ENCODE measurements at places on chromosomes 6 and 20.

DNA sequence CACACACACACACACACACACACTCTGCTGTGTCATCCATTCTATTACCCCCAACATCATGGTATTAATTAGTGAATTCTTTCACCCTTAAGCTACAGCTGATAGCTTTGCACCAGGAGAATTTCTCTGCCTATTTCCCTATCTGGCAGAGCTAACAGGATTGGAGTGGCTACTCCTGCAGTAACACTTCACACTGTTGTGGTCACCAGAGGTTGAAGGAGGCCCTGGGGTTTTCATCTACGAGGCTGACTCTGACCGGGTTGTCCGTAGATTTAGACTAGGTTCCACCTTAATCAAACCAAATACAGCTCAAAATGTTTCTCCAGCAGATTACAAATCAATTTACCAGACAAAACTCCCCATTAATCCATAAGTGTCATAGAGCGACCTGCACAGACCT is 69.2 kb upstream of the RIPOR2 start:
- no peak for DNase-seq

DNA sequence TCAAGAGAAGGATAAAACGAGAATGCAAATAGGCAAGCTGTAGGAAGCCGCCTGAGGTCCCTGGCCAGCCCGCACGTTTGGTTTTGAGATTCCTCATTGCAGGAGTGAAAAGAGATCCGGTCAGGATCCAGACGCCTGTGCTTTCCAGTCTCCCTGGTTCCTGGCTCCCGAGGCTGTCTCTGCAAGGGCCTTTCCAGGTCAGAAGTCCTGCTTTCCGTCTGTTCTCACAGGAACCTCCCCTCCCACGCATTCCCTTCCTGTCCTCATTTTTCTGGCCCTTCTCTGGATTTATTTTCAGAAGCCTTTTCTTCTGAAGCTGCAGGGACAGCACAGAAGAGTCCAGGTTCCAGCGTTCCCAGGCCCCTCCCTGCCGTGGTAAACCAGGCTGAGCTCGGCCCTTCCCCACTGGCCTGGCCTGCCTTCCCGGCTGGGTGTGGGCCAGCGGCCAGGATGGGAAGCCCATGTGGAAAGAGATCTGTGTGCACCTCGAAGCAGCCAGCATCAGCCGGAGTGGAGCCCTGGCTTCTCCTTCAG is 54.0 kb downstream of the TMEM242 start:
- no peak for DNase-seq

GRCh38 chr6:146813554-146813953 is 214.8 kb downstream of the ADGB start:
- no peak for DNase-seq

- no peak for DNase-seq
These were observed 266.4 kb upstream of the PREP start for GRCh38 chr6:105669232-105669631.

DNA sequence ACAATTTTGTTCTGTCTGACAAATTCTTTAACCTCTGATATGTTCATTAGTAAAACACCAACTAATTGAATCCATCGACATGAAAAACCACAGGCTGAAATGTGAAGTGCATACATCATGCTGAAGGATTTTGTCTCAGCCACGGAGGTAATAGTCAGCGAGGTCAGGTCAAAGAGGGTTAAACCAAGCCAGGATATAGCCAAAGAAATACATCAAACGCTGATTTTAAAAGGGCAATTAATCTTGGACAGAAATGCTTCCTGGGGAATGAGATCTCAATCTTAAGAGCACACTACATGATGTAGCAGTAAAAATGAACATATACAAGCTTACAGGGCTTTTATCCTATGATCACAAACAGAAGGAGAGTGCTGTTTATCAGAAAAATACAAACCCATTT is 106.7 kb downstream of the PRDM1 start:
- DNase-seq, result no peak

DNA sequence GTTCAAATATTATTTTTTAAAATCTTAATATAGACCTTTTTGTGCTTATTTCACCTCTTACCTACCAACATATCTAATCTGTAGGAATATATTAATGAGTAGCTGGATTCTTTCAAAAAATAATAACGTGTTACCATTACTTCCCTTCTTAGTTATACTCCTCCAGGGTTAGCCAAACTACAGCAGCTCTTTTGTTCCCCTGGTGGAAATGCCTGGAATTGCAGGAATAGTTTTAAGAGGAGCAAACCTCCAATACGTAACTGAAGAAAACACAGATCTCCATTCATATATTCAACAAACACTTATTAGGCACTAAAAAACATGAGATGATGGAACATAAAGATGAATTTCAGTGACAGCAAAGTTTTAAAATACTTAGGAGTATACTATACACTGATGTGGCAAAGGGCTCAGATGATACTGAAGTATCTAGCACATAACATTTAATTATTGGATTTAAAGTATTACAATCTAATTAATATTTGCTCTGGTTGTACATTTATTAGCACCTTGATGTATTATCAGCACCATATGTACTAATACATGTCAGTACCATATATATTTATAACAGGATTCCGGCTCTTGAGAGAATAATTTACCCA is 78.3 kb downstream of the TBX18 start:
- peak; percentile 19 for DNase-seq

- peak; percentile 36 for DNase-seq
These were observed 171.7 kb upstream of the PDE10A start for GRCh38 chr6:165834613-165835259.

- no peak for DNase-seq
These were observed 20.7 kb downstream of the COL19A1 start for GRCh38 chr6:69887026-69887425.

- DNase-seq, result no peak
These were observed 102.7 kb downstream of the KCNQ5 start for GRCh38 chr6:72724545-72724944.

- DNase-seq, result no peak
These were observed 16.8 kb upstream of the TCFL5 start for GRCh38 chr20:62878244-62879038.

DNA sequence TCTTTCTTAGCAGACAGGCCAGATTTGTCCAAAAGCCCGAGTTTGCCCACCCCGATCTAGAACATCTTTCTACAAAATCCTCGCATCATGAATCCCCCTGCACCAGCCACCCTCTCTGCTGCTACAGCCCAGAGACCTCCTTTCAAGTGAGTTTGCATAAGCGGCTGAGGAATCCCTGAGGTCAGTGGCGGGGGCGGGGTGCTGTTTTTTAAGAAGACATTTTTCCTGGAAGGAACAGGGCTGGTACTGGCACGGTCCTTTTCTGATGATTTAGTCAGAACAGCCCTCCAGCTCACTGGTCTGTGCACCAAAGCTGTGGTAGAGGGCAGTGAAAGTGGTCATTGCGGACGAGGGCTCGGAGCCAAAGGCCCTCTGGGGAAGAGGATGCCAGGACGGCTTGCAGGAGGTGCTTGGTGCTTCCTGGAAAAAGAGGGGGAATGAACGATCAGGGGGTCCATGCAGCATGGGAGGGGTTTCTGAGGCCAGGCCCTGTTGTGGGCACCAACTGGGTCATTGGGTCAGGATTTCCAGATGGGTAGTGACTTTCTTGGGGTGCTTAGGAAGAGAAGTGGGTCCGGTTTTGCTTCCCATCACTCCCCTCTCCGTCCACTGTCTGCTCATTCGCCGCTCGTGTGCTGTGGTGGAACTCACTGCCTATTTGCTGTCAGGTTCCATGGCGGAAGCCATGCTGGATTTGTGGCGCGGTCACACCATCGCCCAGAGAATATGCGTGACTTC is 50.4 kb downstream of the GNAS-AS1 start:
- no peak for DNase-seq

DNA sequence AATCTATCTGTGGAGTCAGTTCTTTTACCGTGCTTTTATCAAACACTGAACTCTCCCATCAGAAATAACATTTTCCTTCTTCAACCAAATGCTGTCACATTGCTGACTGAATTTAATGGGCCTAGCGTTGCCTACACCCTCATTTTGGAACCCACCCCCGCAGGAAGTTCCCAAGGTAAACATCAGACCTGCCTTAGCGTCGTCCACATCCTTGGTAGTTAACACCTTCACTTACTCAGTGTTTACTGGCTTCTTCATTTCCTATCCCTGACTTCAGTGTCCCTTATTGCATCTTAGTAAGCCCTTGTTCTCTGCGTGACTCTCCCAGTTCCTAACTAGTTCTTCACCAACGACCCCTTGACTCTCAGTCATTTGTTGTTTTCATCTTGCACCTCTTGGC is 491.4 kb upstream of the SOX4 start:
- no peak for DNase-seq

GRCh38 chr20:22623211-22623610 is 38.8 kb upstream of the FOXA2 start:
- no peak for DNase-seq

GRCh38 chr6:5497896-5498578 is 236.7 kb downstream of the FARS2 start:
- DNase-seq, result no peak

- no peak for DNase-seq
These were observed 130.1 kb upstream of the ASCC3 start for GRCh38 chr6:101011186-101011585.

DNA sequence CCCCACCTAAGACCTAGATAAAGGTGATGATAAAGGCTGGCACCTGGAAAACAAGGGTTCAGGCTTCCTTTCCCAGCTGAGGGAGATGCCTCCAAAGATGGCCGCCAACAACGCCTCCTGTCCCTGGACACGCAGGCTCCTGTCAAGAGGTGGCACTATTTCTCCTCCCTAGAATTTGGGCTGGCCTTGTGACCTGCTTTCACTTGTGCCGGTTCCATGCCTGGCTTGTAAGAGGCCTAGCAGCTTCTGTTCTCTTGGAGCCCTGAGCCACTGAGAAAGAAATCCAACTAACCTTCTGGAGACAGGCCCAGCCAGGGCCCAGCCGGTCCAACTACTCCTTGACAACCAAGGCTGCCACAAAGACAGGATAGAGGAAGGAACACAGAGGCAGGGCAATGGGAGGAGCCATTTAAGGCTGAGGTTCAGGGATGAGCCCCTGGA is 60.2 kb upstream of the RALY start:
- DNase-seq, result peak; percentile 65

DNA sequence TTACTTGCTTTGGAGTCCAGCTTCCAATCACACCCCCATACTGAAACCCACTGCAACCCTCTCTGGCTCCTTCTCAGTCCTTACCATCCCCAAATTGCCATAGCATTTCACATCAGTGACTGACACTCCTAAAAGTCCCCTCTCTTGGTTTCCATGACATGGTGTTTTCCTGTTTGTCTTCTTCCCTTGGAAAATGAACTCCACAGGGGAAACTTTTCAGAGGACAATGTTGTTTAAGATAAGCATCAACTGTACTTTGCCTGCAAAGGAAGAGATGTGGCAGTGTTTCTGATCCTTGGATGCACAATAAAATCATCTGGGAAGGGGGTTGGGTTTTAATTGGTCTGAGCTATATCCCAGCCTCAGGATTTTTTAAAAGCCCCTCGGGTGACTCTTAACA is 214.9 kb downstream of the HACE1 start:
- no peak for DNase-seq

DNA sequence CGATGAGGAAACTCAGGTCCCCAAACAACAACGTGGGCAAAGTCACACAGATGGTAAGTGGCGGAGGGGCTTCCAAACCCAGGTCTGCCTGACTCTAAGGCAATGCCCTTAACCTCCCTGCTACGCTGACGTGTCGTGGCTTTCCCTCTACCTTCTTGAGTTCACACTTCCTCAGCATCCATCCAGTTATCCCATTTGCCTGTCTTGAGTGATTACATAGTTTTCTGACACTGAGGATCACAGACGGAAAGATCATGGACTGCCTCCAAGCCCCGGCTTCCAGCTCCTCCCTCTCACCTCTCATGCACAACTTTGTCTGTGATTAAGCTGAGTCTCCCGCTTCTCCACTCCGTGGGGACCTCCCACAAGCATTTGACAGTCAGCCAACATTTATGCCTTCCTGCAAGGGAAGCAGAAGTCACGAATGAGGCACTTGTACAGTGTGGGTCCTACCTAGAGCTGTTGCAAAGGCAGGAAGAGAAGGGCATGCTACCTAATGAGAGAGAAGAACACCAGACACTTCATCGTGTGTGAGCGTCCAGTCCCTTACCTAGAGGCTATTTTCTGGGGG is 33.8 kb downstream of the TBC1D7 start:
- no peak for DNase-seq

GRCh38 chr6:81362246-81362645 is 390.2 kb downstream of the TENT5A start:
- DNase-seq, result no peak
